Renal pelvis (tissue), 12 donors: ENCODE measurements at places on chromosomes 3 and 15. TPM values are rescaled to one million over a fixed set of nuclear protein-coding genes. Genes with fewer than 3 reads are reported as not detected.
A peak's percentile ranks its signal among the peaks of the same experiment; 100 is the strongest.

KNG1 gene
- polyA plus RNA-seq = 119 TPM

DNA sequence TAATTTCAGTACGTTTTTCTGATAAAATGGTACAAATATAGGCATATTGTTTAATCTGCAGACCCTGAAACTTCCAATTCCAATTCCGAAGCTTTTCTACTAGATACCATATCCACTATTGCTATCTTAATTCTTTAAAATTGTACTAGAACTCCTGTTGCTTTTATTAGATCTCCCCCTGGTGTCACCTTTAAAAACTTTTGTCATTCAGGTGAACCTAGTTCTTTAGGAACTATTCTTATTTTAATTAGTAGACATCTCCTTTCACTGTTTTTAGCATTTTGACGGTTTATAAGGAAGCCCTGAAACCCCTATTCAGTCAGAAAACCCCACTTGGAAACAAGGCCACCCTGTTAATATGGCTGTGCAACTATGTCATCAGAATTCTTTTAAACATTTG, 22.3 kb downstream of the C2CD4B start:
- no peak for DNase-seq

CD200 gene
- 41.0 TPM for polyA plus RNA-seq

DNA sequence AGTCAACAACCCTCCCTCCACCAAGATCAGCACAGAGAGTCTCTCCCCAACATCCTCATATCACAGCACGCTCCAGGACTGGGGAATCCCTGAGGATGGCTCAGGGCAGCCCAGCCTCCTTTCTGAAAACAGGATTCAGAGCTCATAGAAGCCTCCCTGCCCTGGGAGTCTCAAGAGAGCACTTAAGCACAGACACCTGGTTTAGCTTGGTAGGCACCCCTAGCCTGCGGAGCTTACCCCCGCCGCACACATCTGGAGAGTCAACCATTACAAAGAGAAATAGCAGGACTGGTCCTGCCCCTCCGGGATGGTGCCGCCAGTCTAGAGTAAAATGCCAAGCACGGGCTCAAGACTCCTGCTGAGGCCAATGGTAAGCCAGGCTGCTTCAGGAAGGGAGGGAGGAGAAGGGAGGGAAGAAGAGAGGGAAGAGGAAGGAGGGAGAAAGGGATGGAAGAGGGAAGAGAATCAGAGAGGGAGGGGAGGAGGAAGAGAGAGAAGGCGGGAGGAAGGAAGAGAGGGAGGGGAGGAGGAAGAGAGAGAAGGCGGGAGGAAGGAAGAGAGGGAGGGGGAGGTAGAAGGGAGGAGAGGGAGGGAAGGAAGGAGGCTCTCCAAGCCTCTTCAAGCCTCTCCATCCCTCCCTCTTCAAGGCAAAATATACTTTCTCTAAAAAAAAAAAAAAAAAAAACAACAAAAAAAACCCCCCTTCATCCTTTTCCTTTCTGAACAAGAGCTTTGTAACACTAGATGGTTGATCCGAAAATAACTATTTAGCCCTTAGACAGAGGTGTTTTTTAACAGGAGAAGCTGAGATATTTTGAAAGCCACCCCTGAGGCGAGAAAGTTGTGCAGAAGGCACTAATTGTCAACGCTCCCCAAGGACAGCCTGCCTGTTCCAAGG, 278.6 kb upstream of the TLE3 start:
- no peak for DNase-seq

SPATA12 gene
- 0.17 TPM for polyA plus RNA-seq

DNA sequence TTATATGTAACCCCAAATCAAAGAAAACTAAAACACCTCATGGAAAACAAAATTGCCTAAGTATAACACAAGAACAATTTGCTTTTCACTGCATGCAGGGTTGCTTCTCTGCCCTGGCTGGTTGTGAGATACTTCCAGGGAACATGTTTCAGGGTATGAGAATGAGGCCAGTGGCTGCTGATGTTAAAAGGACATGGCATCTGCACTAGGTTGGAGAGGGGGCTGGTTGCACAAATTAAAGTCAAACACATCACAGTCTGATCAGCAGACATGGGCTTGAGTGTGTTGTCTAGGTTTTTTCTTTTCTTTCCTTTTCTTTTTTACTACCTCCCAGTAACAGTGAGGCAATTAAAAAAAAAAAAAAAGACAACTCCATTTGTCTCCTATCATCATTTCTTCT, 374.9 kb downstream of the MCTP2 start:
- DNase-seq = no peak

RABL3 gene
- 24.6 TPM for polyA plus RNA-seq

HDC gene
- 0.71 TPM for polyA plus RNA-seq

MEGF11 gene
- polyA plus RNA-seq = 2.6 TPM

DNAH12 gene
- 1.6 TPM for polyA plus RNA-seq

DNA sequence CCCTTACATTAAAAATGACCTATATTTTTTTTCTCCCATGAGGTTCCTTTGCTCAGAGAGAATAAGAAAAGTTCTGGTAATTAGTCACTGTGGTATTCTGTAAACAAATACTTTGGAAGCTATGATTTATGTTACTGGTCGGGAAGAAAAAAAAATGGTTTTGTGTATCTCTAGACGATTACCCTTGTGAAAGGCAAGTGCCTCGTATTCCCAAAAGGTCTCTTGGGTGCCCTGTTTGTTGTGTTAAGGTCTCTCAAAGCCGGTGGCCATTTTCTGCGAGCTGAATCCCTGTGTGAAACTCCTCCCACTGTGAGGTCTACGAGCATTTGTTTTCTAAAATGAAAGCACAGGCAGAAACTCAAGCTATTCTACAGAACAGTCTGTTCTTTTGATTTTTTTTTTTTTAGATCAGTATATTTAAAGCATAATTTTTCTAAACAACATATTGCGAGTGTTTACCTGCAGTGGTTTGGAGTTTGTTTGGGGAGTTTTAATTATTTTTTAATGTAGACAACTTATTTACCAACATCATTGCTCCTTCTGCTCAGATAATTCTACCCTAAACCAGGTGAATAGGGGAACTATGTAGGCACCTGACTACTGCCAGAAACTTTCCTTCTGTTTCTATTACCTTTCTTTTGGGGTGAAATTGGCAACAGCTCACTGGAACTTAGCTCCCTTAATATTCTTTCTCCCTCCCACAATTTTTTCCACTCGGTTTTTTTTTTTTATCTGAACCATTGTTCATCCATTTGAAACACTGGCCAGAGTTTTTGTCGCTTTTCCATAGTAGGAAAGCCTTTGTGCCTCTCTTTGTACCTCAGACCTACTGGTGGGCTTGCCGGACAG, 44.0 kb downstream of the ZBTB38 start:
- peak; percentile 71 for DNase-seq

GRCh38 chr3:148975248-148975647, 16.1 kb upstream of the GYG1 start:
- DNase-seq = no peak

DNA sequence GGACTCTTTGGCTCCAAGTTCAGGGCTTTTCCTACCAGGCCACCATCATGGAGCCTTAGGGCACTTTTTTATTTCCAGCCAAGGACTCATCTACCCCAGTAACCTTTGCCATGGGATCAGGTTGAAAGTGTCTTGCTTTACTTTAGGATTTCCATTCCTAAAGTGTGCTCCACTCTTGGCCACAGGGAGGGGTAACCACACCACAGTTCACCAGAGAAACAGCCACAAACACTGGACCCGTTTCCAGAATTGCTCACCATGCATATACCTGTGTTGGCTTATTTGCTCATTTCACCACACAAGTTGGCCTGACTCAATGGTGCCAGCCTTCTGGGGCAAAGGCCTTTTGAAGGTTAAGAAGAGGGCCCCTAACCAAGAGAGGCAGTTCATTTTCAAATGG, 70.6 kb upstream of the RAD18 start:
- DNase-seq = no peak

GRCh38 chr15:51155016-51155580, 60.4 kb upstream of the TNFAIP8L3 start:
- DNase-seq = no peak

DNA sequence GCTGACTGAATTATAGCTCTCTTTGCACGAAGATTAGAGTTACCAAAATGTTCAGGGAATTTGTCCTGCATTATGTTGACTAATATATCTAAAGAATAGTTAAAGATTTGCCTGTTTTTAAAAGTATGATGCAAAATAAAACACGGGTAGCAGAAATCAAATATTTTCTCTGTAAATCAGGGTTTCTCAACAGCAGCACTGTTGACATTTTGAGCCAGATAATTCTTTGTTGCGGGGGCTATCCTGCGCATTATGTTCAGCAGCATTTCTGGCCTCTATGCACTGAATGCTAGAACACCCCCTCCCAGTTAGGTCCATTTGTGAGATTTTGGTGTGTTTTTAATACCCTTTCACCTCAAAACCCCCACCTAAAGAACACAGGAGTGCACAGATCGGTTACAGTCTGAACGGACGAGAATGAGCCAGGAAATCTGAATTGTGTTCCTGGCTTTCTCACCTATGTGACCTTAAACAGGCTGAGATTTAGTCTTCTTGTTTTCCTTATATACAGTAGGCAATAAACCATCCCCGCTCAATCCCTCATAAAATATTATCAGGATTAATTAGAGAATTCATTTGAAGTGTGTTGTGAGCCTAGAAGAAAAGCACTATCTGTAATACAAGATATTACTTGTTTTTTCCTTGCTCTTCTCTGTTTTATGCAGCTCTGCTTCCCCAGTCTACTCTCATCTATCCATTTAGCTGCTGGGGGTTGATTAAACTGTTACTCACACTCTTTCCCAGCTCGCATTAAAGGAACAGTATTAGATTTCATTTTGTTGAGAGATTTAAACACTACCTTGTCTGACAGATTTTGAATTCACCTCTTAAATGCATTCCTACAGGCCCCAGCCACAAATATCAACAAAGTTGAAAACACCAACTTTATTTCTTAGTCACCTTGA, 247.5 kb upstream of the GOLIM4 start:
- DNase-seq = no peak

GRCh38 chr3:136559896-136560295, 192.3 kb downstream of the STAG1 start:
- DNase-seq = no peak

PCBP4 gene
- 79.1 TPM for polyA plus RNA-seq

TRIM69 gene
- 15.7 TPM for polyA plus RNA-seq

GPR62 gene
- 0.64 TPM for polyA plus RNA-seq

DNA sequence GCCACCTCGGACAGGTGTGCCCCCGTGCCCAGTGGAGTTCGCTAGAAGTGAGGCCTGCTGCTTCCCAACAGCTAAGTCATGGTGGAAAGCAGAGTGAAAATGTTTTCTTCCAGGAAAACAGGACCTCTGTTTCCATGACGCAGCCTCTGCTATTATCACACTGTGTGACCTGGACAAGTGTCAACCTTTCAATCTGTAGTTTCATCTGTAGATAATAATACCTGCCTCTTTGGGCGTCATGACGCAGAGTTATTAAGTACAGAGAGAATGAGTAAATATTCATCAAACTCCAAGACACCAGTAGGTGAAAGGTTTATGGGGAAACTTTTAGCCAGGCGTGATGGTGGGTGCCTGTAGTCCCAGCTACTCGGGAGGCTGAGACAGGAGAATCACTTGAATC, 62.3 kb downstream of the TMEM44 start:
- DNase-seq = no peak

DNA sequence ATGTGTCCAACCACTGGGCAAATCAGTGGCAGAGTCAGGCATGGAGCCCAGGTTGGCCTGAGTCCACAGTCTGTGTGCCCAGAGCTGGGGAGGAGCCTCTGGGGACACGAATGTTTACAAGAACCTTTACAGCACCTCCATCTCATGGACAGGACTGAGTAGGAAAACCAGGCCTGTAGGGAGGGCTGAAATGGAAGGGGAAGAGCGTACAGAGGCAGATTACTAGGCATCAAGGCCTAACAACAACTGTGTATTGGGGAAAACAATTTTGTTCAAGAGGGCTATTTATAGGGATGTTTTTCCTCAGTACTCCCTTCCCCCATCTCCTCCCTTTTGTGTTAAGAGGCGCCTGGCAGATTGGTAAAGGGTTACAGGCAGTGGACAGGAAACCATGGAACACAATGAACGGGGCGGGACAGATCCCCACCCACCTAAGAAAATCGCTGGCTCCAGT, 15.1 kb upstream of the ARHGAP31 start:
- DNase-seq = no peak

- DNase-seq = no peak
Observed at GRCh38 chr3:71785532-71786216, 726 bp upstream of the PROK2 start.

- DNase-seq = no peak
Observed at GRCh38 chr3:113428581-113428980, 12.7 kb downstream of the CFAP44 start.

GRCh38 chr3:34298653-34299052, 500.2 kb downstream of the PDCD6IP start:
- DNase-seq = no peak

DNA sequence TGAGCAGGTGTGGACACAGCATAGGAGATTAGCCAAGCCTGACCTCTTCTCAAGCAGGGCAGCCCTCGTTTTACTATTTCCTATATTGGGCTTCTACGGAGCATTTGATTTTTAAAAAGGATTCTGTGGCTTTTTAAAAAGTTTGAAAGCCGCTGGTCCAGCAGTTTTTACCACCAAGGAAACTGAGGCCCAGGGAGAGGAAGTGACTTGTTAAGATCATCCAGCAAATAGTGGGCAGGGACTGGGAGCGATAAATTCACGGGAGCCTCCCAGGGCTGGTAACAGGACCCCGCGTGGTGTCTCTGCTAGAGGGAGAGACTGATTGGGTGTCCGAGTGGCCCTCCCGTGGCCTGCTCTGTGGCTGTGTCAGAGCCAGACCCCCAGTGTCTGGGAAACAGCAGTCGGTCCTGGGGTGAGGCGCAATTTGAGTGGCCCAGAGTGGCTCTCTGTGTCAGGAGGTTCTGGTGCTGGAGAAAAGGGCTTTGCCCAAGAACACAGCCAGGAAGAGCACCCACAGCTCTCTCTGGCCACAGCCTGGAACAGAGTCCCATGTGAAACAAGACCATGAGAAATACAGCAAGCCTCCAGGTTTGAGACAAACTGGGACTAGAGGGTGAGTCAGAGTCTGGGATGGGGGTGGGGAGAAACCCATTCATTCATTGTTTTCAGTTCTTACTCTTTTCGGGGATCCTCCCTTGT, 4.2 kb downstream of the FURIN start:
- DNase-seq = no peak

DNA sequence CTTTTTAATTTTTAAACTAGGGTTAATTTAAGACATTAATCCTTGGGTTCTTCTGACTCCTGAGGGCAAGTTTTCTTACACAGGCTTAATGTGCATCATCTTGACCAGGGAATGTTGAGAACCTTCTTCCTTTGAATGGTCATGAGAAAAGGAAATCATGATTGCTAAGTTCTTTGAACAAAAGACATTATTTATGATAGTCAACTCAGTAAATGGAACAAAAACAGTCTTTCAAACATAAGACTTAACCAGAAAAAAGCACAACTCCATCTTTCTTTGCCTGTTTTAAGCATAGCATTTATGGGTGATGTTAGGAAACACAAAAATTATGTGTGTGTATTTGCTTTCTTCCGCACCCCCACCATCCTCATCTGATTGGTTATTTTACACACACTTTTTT, 5.4 kb downstream of the TLNRD1 start:
- no peak for DNase-seq

- DNase-seq = no peak
Observed at GRCh38 chr3:173395073-173395411, 2.5 kb upstream of the NLGN1 start.

GRCh38 chr3:155188031-155188430, 105.5 kb downstream of the STRIT1 start:
- DNase-seq = no peak
